ENCODE measurements at places on chromosomes 1 and 21. TPM values are rescaled to one million over a fixed set of nuclear protein-coding genes. Genes with fewer than 3 reads are reported as not detected.

- DNase-seq, result no peak
Measured at GRCh38 chr1:168697356-168698126, 31.5 kb downstream of the DPT start.

DNA sequence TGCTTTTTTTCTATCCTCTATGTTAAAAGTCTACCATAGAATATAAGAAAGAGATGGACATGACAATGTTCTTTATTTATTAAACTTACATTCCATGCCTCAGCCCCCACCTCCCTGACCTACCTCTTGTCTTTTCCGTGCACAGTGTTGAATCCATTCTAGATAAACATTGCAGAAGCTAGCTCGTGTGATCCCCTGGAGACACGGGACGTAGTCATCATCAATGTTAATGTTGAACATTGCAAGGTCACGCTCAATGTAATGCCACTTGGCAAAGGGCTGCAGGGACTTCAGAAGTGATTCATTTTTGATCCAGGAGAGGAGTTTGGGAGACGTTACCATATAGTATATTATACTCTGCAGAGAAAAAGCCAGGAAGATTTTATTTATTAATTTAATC is 66.4 kb downstream of the NTPCR start:
- DNase-seq, result no peak

SPRR3 gene
- total RNA-seq, result not detected

C1orf94 gene
- total RNA-seq, result not detected

DNA sequence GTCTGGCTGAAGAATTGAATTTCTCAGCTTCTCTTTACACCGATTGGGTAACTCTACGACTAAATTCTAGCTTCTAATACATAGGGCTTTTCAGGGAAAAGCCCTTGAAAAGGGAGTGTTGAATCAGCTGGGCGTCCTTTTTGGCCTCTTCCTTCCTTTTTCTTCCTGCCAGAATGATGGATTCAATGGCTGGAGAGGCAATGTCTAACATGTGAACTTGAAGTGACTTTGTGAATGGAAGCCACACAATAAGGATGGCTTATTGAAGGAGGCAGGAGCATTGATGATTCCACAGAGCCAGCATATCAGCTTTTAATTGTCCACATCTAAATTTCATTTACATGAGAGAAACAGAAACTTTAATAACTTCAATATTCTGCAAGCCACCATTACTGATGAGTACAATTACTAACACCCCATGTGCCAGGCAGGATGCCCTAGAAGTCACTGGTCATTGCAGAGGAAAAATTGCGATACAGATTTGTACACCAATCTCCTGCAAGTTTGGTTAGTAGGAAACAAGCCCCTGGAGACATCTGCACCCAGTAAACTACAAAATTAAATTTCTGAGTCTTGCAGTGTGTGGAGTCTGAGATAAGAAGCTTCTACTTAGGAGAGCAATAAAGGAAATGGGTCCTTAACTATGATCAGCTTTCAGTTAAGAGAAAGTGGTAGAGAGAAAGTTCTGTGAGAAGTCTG is 56.1 kb downstream of the STYXL2 start:
- no peak for DNase-seq

RGS18 gene
- not detected for total RNA-seq

GRCh38 chr1:176193023-176193422 is 14.1 kb downstream of the COP1 start:
- no peak for DNase-seq

VHLL gene
- total RNA-seq, result not detected

GRCh38 chr21:35204125-35204524 is 155.0 kb upstream of the RUNX1 start:
- no peak for DNase-seq

NCAM2 gene
- not detected for total RNA-seq

- DNase-seq, result no peak
Measured at GRCh38 chr1:76687307-76688175, 179.7 kb upstream of the ST6GALNAC5 start.

MANEAL gene
- 5.3 TPM for total RNA-seq

LCE1E gene
- not detected for total RNA-seq

DNA sequence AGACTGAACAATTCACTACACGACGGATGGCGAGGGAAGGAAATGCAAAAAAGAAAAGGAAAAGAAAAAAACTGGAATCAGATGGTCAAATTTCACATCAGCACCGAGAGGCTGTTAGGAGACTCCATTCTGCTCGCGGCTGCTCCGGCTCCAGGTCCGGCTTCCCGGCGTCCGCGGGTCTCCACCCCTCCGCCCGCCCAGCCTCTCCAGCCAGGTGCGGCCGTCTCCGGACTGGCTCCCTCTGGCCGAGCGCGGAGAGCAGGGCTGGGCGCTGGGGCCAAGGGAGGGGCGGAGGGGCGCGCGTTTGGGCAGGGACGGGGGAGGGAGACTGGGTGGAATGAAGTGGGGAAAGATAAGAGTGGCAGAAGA is 332 bp downstream of the KCNJ6 start:
- DNase-seq, result no peak

- no peak for DNase-seq
Measured at GRCh38 chr1:74714429-74715235, 18.2 kb downstream of the CRYZ start.

DNA sequence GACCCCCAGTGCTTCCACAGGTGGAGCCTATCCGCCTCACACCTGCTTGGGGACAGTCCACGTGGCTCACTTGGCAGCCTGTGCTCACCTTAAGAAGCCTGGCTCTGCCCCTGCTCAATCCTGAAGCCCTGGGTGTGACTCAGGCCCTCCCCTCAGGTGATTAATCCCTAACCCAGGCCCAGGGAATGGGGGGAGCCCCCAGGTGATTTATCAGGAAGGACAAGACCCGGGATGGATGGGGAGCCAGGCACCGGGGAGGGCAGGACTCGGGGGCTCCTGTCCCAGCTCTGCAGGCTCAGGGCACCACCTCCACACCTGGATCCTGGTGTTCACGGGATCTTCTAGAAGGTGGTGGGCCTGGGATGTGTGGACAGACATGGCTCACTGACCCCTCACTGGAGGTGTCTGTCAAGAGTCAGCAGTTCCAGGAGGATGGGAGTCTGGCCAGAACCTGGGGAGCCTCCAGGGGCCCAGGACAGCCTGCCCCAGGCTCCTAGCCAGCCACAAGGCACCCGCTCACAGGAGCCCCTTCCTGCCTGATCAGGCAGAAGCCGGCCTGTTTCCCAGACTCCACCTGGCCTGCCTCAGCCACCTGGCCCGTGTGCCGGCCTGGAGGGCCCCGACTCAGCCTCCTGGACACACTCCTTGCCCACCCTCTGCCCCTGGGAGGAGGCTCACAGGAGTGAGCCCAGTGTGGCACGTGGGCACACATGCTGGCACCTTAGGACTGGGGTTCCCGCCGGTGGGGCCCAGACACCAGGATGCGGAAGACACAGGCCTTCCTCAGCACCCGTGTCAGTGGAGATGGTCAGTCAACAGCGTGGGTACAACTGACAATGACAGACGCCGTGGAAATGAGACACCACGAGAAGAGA is 38.6 kb upstream of the COL6A1 start:
- no peak for DNase-seq

- DNase-seq, result no peak
Measured at GRCh38 chr1:9618909-9619679, 30.4 kb downstream of the TMEM201 start.

DNA sequence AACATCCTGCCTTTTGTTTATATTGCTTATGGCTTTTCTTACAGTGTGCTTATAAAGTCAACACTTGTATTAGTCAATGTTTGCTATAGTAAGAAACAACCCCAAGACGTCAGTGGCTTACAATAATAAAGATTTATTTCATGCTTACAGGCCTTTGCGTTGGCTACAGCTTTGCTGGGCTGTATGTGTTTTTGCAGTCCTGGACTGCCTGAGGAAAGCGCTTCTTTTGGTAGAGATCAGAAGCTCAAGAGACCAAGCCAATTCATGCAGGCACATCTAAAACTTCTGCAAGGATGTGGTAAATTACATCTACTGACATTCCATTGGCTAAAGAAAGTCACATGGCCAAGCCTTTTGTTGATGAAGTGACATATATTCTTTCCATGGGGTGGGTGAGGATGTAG is 17.5 kb upstream of the PRKAA2 start:
- no peak for DNase-seq

L1TD1 gene
- 0.09 TPM for total RNA-seq

- DNase-seq, result no peak
Measured at GRCh38 chr1:79262745-79263258, 256.3 kb upstream of the ADGRL4 start.

DNA sequence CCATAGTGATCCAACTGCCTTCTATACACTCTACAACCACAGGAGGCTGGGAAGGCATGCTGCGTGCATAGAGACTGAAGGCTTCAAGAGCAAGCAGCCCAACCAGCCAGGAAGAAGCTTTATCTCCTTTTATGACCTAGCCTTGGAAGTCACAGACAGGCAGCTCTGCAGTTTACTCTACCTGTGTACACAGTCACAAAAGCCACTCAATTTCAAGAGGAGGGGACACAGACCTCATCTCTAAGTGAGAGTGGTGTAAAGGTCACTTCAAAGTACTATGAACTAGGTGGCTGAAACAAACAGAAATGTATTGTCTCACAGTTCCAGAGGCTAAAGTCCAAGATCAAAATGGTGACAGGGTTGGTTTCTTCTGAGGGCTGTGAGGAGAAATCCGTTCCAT is 69.6 kb upstream of the GJB5 start:
- no peak for DNase-seq

GRCh38 chr1:41003640-41004220 is 17.8 kb downstream of the SLFNL1 start:
- peak; percentile 45 for DNase-seq

TNFRSF8 gene
- 2.2 TPM for total RNA-seq

GRCh38 chr1:80767711-80768110 is 1033.0 kb upstream of the ADGRL2 start:
- no peak for DNase-seq

DNA sequence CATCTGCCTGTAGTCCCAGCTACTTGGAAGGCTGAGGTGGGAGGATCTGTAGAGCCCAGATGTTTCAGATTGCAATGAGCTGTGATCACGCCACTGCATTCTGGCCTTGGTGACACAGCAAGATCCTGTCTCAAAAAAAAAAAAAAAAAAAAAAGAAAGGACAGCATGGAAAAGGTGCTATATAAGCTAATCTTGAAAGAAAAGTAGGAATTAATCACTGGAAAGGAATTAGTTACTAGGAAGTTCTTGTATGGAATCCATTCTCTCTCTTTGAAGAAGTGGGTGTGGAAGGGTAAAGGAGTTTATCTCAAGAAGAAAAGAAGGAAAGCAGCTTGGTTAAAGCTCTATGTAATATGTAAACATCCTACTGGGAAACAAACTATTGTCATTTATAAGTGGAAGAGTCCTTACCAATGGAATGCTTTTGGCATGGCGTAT is 339.2 kb downstream of the DPYD start:
- no peak for DNase-seq

DNA sequence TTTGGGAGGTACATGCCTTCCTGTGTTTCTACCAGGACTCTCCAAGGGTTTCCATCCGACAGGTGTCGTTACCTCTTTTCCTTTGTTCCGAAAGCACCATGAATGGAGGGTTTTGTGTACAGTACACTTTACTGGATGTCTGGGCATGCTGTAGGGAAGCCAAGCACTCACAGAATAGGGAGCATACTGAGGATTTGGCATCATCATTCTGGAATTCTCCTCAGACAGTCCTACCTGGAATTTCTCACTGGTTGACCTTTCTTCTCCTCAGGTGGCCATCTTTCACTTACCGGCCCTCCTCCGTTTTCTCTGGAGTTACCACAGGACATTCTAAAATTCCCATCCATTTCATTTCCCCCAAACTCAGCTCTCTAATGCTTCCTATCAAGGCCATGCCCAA is 5.9 kb upstream of the MPL start:
- DNase-seq, result no peak

KIAA1614 gene
- 0.38 TPM for total RNA-seq

DNA sequence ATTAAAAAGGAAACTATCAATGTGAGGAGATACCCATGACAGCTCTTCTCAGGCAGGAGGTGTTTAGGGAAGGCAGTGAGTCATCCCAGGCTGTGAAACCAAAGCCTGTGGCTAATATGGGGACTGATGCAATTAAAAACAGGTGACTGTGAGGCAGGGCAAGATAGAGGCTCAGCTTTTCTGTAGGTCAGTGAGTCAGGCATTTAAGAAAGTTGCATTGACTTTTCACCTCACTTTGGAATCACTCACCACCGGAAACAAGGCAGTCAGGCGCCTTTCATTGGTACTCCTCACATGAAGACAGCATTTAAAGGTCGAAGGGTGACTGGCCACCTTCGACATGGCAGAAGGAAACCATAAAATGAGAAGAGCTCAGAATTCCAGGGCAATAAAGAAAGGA is 54.5 kb downstream of the PAPPA2 start:
- no peak for DNase-seq

GRCh38 chr1:75969550-75969949 is 37.3 kb upstream of the ASB17 start:
- no peak for DNase-seq

- no peak for DNase-seq
Measured at GRCh38 chr1:158274797-158275196, 14.9 kb upstream of the CD1C start.

FBXO2 gene
- total RNA-seq, result 4.6 TPM

DNA sequence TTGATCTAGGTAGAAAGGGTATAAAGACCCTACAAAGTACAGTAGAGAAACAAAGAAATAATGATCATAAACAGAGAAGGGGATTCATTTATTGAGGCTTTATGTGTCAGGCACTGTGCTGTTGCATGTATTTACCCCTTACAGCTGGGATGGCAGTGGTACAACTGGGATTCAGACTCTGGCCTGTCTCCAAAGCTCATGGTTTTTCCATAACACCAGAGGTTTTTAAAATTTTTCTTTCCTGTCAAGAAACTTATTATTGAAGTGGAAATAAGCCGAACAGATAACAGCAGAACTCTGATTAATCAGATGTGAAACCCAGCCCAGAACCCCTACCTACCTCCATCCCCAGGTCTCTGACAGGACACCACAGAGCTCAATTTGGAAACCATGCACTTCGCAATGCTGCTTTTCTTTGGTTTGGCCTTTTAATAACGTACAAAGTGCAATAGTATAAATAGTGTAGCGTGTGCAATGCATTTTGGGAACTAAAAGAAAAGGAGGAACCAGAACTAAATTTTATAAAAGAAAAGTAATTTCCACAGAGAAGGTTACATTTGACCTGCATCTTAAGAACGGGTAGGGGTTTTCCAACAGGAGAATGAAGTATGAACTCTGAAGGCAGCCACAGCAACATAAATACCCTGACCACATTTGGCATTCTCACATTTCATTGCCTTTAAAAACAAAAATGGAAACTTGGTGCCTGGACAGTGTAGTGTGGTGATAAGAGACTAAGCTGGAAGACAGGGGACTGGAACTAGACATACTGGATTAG is 92.0 kb upstream of the S1PR1 start:
- no peak for DNase-seq

DNA sequence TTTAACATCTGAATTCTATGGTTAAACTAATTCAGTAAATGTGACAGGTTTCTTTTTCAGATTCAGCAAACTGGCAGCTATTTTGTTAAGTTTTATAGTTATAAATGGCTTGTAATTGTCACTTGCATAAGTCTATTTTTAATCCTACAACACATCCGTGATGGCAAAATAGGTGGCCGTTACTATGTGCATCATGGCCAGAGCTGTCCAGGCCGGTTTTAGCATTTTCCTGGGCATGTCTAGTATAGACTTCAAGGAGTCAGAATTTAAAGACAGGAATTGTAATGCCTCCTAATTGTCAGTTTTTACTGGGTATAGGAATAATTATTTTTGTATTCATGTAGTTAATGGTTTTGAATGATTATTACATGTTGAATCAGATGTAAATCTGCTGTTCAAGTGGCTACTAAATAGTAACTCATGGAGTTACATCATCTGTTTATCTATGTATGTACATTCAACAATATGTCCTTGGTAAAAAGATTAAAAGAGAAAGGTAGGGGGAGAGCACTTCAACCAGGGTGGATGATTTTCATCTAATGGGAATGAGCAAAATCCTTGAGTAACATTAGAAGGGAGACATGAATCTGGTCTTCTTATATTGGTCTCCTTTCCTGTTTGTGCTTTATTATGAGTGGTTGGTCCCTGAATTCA is 3.2 kb upstream of the B3GALT2 start:
- DNase-seq, result no peak
